ENCODE measurements at places on chromosomes 12 and 14.

- no peak for DNase-seq
Observed at GRCh38 chr14:86602263-86602662, 1072.3 kb downstream of the FLRT2 start.

DNA sequence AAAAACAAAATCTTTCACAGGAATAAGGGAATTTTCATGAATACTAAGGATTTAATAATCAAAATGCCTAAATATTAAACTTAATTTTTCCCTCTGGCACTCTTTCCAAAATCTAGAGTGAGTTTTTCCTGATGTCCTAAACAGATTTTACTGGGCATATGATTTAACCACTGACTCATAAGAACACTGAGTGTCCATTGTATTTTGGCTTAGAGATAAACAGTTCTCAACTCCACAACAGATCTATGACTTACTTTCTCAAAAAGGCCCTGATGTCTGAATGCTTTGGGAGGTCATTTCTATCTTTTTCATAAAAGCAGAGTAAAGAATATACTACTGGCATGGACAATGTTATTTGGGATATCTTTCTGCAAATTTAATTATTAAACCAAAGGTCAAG is 15.0 kb downstream of the TMBIM4 start:
- DNase-seq: no peak

GRCh38 chr12:66051361-66051760 is 79.2 kb downstream of the LLPH start:
- no peak for DNase-seq

- peak; percentile 95 for DNase-seq
Observed at GRCh38 chr12:106303202-106303820, 778 bp downstream of the TCP11L2 start.

- no peak for DNase-seq
Observed at GRCh38 chr14:71725922-71726579, 206.2 kb upstream of the RGS6 start.

- no peak for DNase-seq
Observed at GRCh38 chr12:76879710-76880518, 1.1 kb upstream of the CSRP2 start.

- no peak for DNase-seq
Observed at GRCh38 chr12:106910202-106910601, 45.5 kb upstream of the TMEM263 start.

DNA sequence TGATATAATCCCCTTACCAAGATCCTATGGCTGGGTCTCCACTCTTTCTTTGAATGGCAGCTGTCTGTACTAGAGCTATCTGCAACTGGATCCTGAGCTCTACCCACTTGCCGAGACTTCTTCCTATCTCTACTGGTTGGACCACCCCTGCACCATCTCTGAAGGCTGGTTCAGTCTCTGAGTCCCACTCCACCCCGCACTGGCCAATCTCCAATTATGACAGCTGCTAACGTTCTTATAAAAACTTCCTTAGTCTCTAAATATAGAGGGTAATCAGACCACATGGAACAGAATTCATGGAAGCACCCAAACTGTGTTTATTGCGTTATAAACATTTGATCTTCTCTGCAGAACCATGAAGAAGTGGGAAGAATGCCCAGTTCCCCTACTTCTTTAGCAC is 186.6 kb upstream of the EEA1 start:
- DNase-seq: no peak

DNA sequence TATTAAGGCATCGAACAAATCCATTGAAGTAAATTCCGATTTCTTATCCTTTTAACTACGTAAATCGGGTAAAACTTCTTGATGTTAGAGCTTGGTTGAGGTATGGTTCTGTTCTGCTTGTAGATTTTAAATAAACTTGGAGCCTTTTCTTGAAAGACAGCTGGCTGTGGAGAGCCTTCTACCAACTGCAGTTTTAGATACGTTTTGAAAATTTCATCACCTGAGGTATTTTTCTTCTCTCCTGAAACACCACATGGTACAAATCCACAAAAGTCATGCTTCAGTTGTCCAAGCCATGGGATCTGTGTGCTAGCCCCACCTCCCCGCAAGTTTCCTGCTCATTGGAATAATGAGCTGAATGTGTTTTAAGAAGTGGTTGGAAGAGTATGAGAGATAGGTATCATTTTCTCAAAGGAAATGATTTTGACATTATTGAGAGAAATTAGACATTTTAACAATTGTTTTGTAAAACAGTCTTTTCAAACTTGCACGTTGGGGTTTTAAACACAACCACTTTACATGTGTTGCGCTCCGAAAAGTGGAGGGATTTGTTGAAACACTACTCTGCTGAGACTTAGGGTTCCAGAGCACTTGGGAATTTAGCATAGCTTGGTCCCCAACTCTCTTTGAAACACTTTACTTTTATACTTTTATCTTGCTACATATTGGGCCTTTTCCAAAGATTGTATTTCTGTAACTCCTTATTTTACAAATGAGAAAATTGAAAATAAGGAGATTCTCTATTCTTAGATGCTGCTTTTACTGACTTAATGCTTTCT is 1.4 kb downstream of the PPM1A start:
- DNase-seq: peak; percentile 9

- peak; percentile 49 for DNase-seq
Observed at GRCh38 chr14:104085032-104085888, at the start of gene ASPG. Gene ASPG, plus strand, starts transcription at chr14:104085700. Its CDS starts 71 bp downstream, at chr14:104085771.

DNA sequence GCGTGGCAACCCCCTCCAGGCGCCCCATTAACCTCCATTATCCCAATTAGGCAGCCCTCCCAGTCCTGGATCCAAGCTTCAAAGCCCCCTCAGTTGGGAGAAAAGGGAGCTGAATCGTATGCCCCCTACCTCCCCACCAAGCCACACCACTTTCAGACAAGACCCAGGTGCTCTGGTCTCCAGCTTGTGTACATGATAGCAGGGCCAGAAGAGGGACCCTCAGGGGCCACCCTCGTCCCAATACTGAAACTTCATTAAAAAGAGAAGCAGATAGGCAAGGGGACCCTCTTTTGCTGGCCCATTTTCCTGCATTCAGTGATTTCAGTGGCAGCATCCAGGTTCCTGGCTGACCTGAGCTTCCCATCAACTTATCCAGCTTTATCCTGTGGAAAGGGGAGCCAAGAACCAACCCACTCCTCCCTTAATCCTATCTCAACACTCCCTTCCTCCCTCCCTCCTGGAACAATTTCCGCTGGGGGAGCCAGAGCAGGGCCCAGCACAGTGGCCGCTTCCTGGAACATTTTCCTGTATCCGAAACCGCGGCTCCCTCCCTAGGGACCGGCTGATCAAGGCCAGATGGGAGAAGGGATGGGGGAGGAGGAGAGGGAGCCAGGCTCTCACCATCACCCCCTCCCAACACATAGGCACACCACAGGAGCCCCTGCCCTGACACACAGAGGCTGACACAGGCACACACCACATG is 9.5 kb upstream of the SP7 start:
- DNase-seq: peak; percentile 52

- peak; percentile 18 for DNase-seq
Observed at GRCh38 chr14:75604979-75605851, 26.8 kb downstream of the FLVCR2 start.

DNA sequence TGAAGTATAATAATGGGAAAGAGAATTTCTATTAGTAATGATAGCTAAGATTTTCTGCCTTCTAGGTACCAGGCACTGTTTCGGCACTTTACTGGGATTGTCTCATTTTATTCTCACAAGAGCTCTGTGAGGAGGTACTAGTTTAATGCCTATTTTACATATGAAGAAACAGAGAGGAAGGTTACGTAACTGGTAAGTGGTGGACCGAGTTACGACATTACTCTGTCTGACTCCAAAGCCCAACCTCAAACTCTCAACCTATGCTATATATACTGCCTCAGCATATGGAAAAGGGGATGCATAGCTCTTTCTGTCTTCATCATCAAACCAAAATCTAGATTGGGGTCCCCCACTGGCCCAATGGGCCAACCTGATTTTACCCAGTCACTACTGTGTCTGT is 133.5 kb downstream of the KTN1 start:
- no peak for DNase-seq

DNA sequence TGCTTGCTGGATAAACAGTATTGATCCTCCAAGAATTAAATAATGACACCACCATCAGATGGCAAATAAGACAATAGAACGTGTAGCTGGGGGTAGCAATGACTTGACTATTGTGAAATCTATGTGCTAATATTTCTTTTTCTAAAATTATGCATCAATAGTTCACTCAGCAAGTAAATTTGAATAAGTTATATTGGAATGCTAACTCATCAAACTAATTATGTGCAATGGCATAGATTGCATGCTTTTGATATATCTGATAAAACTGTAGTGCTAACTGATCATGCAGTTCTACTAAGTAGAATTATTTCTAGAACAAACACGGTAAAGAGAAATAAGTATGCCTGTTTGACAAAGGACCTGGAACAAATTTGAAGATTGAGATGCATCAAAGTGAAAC is 474.4 kb downstream of the NOVA1 start:
- DNase-seq: no peak

GRCh38 chr12:129193263-129193871 is 340.1 kb downstream of the GLT1D1 start:
- DNase-seq: no peak

Measured in endothelial cell (in vitro differentiated cells).